ENCODE measurements at places on chromosomes 12 and 14.

GRCh38 chr14:76834241-76834661 is 8.0 kb downstream of the LRRC74A start:
- DNase-seq: no peak

DNA sequence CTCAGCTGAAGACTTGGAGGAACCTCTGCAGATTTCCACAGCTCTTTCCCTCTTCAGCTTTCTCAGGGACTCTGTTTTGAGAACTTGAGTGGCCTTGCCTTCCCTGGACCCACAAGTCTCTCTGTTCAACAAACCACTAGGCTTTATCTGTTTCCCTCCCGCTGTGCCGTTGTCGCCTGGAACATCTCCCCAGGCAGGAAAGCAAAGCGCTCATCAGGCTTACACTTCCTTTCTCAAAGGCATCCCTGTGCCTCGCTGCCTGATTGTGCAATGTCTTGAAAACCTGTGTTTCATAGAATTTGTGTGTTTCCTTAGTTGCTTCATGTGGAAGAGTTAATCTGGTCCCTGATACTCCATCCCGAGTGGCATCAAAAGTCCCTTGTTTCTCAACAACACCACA is 64.1 kb downstream of the PPM1A start:
- no peak for DNase-seq

- DNase-seq: no peak
Measured at GRCh38 chr12:92509156-92509738, 193.5 kb upstream of the PLEKHG7 start.

- no peak for DNase-seq
Measured at GRCh38 chr14:69986336-69986735, 107.1 kb downstream of the SMOC1 start.

DNA sequence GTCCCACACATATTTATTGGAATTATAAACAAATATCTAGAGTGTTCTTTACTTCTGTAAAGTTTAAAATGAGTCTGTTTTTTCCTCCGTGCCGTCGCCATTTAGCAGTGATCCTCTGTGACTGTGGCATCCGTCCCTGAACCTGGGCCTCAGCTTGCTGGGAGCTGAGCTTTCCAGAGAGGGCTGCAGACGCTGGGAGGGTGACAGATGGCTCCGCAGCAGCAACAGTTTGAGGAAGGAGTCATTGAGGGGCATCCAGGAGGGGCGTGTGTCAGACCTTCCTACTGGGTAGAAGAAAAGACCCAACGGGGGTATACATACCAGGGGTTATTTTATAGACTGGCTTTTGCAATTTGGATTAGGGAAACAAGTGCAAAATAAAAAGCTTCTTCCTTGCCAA is 47.9 kb downstream of the NEUROD4 start:
- no peak for DNase-seq

Data from cortex of kidney (tissue), 1 donor.